ENCODE measurements at places on chromosomes 16 and 17. TPM values are rescaled to one million over a fixed set of nuclear protein-coding genes. Genes with fewer than 3 reads are reported as not detected.

CCL7 gene
- not detected for polyA plus RNA-seq

FAM171A2 gene
- 36.3 TPM for polyA plus RNA-seq

CTRB1 gene
- polyA plus RNA-seq = not detected

- DNase-seq = no peak
Observed at GRCh38 chr17:40457964-40458791, 14.9 kb downstream of the IGFBP4 start.

DNA sequence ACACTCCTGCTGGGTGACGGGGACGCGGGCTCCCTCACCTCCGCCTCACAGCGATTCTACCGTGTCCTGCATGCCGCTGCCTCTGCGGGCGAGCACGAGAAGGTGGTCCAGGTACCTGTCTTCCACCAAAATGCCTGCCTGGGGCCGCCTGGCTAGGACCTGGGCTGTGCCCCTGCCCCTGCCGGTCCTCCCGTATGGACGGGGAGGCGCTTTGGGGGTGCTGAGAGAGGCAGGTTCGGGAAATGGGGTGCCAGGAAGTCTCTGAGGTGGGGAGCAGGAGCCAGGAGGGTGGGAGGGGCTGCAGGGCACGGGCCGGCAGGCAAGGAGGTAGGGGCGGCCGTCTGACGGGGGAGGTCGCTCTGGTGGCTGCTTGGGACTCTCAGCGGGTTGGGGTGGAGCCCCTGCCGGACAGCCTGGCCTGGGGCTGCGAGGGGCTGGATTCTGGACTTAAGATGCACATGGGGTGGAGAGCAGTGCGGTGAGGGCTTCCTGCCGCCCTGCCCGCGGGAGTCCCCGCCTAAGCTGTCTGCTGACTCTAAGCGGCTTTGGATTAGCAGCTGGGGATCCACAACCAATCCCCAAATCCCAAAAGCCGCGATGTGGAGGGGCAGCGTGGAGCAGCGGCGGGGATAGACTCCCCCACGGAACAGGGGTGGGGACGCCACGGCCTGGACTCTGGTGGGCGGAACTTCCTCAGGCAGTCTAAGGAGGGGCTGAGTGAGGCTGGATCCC lies 5.8 kb downstream of the CHTF18 start:
- no peak for DNase-seq

DNA sequence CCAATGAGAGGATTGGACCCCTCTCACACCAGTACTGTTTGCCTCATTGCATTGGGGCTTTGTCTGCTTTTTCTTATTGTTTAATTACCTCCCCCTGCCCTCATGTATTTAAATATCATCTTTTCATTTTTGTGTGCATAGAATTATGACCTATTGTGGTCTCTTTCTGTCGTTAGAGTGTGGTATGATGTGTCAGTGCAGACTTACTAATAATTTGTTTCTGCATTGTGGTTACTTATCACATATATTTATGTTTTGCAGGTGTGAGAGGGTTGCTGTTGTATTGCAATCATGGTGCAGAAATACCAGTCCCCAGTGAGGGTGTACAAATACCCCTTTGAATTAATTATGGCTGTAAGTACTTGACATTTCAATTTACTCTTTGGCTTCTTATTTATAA lies 2.5 kb downstream of the SEC14L1 start:
- no peak for DNase-seq

- DNase-seq = no peak
Observed at GRCh38 chr16:81659249-81659648, 119.8 kb upstream of the PLCG2 start.

AURKB gene
- polyA plus RNA-seq = 35.4 TPM

- DNase-seq = no peak
Observed at GRCh38 chr16:9966569-9967157, 215.6 kb downstream of the GRIN2A start.
